NCI-H345 (cell line): ENCODE measurements at places on chromosomes 1 and 21.
A peak's percentile ranks its signal among the peaks of the same experiment; 100 is the strongest.

- DNase-seq = no peak
Measured at GRCh38 chr1:226404063-226404903, 3.6 kb downstream of the PARP1 start.

DNA sequence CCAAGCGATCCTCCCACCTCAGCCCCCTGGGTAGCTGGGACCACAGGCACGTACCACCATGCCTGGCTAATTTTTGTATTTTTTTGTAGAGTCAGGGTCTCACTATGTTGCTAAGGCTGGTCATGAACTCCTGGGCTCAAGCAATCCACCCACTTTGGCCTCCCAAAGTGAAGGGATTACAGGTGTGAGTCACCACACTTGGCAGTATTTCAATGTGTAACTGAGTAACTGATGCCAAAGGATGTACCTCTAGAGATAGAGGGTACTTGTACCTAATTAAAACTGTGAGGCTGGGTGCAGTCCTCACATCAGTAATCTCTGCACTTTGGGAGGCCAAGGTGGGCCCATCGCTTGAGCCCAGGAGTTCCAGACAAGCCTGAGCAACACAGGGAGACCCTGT lies 258.7 kb upstream of the DMRTA2 start:
- DNase-seq = no peak

DNA sequence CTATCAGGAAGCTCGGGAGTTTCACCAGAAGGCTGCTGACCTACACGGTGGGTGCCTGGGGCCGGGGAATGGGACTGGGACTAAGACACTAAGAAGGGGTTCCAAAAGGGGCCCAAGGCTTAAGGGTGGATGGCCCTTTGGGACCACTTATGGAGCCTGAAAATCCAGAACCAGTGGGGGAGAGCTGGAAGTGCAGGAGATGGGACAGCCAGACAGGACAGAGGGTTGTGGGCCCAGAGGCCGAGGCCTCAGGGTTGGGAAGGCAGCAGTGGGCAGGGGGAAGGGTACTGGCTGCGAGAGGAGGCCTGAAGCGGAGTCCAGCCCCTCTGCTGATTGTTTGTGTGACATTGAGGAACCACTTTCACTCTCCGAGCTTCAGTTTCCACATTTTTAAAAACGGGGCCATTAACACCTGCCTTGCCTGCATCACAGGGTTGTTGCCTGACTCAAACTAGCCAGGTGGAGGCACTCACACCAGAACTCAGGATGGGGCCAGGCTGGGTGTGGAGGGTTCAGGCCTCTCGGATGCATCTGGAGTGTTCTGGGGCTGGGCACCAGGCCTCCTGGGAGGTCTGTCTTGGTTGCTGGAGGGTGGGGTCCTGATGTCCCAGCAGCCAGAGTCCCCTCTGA lies 3.0 kb downstream of the TTC24 start:
- DNase-seq = no peak

- DNase-seq = no peak
Measured at GRCh38 chr1:203558064-203558760, 64.3 kb downstream of the OPTC start.

DNA sequence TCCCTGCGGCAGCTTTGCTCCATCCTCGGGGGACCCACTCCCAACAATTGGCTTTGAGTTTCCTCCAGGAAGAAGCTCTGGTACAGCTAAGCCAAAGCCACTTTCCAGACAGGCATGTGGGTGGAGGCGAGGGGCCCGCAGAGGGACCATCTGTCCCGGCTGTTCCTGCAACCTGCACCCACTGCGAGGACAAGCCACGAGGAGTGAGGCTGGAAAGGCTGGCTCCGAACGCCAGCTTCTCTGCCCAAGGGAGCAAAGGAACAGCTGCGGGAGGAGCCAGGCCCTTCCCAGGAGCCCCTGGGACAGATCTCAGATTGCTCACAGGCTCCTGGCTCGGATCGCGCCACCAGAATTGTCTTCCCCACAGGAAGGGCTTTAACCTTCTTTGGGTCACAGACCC lies 28.3 kb upstream of the PEF1 start:
- DNase-seq = no peak

- no peak for DNase-seq
Measured at GRCh38 chr1:224245188-224245587, 62.1 kb downstream of the DEGS1 start.

DNA sequence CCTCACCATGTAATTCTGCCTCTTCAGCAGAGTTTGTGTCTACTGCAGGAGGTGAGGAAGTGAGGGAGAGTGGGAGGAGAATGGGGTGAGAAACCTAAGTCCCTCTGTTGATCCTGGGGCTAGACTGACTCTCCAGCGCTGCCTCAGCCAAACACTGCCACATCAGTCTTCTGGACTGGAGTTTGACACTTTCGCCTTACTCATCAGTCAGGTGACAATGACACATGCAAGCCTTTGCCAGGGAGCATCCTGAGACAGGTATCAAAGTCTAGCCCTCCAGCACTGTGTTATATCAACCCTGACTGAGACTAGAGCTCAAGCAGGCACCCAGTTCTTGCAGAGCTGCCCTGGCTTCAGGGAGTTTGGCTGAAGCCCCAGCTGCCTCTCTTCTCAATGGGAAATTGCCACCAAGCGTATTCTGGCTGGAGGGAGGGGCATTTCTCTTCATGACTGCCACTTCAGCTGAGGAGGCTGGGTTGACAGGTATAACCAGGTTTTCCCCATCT lies 33.3 kb upstream of the SUCO start:
- DNase-seq = peak; percentile 10

GRCh38 chr1:33610864-33611455 lies 138.5 kb downstream of the ZSCAN20 start:
- no peak for DNase-seq

DNA sequence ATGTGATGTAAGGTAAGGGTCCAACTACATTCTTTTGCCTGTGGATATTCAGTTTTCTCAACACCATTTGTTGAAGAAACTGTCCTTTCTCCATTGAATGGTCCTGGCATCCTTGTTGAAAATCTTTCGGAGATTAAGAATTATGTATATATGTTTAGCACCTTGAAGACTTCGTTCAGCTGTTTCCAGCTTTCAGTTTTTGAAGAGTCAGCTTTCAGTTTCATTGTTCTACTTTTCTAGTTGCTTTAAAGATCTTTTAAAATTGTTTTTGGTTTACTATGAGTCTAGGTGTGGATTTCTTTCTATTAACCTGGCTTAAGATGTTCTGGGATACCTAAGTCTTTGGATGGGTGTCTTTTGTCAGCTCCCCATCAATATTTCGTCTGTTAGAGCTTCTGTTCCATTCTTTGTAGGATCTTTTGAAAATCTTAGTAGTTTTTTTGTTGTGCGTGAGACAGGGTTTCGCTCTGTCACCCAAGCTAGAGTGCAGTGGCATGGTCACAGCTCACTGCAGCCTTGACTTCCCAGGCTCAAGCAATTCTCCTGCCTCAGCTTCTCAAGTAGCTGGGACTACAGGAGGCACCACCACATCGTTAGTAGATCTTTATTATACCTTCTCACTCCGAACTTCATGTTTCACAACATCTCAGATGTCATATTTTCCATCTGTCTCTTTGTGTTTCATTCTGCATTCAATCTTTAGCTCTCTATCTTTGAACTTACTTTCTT lies 353.5 kb upstream of the B3GALT2 start:
- DNase-seq = no peak

- DNase-seq = no peak
Measured at GRCh38 chr1:108570128-108570527, 10.2 kb downstream of the EEIG2 start.

DNA sequence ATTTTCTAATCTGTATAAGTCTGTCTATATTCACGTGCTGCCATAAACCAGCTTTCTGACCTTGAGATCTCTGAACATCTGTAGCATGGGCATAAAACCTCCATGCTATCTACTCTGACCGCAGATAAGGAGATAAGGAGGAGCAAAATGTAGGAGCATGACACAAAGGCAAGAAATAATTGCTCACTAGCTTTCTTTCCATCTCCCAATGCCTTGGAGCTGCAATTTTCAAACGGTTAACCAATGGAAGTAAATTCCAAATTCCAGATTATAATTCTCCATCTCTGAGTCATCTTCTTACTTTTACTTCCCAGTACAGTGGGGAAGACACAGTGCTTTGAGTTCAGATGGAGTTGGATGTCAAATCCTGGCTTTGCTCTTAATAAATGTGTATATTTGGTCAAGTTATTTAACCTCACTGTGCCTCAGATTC lies 41.6 kb downstream of the CD58 start:
- no peak for DNase-seq

GRCh38 chr1:193033610-193034009 lies 25.6 kb downstream of the UCHL5 start:
- DNase-seq = no peak

DNA sequence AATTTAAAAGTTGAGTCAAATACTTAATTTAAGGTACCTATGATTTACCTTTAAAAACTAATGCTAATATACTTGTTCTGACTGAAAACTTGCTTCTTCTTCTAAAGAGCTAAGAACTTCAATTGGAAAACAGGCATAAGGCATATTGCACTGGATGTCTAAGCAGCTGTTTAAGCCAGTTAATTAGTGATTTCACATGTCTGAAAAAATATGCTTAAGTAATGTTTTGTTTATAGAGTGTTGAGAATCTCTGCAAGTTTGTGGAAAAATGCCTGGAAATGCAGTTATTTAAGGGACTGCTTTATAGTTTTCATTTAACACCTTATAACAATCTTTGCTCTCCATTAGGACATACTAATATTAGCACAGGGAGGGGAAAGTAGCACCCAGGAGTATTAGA lies 28.2 kb downstream of the UBE2U start:
- no peak for DNase-seq

- DNase-seq = peak; percentile 74
Measured at GRCh38 chr1:155012026-155012546, 9.5 kb downstream of the ZBTB7B start.

DNA sequence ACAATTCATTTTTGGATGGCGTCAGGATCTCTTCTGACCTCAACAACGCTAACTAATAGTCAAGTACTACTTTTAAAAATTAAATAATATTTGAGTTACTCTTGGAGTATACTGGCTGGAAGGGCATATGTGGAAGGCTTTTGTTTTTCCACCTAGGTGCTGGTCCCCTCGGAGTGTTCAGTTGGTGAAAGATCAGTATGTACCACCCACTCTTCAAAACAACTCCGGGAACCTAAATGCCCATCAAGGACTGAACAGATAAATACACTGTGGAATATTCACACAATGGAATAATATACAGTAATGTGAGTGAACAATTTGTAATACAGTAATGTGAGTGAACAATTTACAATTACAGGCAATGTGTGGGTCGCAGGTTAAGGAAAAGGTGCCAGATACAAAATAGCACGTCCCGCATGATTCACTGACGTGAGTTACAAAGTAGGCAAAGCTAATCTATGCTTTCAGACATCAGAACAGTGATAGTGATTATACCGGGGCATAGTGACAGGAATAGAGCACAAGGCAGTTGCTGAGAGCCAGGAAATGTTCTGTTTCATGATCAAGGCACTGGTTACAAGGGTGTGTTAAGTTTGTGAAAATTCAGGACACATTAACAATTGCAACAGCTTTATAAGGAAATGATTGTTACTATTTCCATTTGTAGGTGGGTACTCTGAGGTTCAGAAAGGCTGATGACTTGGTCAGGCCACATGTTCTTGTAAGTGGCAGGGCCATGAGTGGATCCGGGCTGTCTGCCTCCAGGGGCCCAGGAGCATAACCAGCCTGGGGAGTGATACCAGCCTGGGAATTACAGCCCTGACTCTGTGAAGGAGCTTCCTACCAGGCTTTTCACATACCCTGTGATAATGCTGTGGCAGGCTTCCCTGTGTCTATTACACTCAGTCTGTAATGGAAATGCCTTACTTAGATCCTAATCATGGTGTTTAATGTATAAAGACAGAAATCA lies 59.3 kb upstream of the ABCD3 start:
- DNase-seq = no peak

DNA sequence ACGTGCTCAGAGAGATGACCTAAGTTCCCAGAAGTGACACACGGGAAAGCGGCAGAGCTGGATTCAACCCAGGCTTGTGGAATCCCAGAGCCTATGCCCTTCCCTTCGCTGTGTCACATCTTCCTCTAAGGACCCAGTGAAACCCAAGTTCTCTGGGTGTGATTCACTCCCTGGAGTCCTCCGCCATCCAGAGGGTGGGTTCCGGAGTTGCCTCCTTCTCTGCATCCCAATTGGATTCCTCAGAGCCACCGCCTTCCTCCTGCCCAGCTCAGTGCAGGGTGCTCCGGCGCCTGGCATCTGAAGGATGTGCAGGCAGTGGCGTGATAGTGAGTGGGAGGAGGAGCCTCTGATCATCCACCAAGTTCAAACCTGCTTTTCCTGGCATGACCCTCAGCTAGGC lies 20.7 kb upstream of the RCC2 start:
- DNase-seq = no peak

- DNase-seq = no peak
Measured at GRCh38 chr1:209929751-209930150, 8.3 kb upstream of the SYT14 start.

- no peak for DNase-seq
Measured at GRCh38 chr1:184469396-184469795, 82.6 kb downstream of the C1orf21 start.
